Activated CD4-positive, alpha-beta T cell treated with anti-CD3 and anti-CD28 coated beads, Interleukin-2, amount 50 U/mL, for 1 hour (primary cell): ENCODE measurements at places on chromosomes 12 and 14.

DNA sequence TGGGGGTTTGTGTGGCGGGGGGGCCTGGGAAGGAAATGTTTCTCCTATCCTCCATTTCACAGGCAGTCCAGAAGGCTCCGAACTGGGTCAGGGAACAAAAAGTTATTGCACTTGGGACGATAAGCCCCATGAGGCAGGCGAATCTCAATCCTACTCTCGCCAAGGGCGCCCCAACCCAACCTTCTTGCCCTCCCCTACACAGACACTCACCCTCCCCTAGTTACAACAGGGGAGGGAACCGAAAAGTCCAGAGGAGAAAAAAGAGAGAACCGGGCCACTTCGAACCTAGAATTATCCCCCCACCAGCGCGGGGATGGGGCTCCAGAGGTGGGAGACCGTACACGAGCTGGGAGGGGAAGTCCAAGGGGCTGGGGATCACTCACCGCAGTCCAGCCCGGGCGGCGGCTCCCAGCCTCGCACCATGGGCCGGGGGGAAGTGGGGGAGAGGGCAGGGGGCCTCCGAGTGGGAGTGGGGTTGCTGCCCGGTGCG lies 357 bp downstream of the HOMEZ start:
- no peak for DNase-seq

DNA sequence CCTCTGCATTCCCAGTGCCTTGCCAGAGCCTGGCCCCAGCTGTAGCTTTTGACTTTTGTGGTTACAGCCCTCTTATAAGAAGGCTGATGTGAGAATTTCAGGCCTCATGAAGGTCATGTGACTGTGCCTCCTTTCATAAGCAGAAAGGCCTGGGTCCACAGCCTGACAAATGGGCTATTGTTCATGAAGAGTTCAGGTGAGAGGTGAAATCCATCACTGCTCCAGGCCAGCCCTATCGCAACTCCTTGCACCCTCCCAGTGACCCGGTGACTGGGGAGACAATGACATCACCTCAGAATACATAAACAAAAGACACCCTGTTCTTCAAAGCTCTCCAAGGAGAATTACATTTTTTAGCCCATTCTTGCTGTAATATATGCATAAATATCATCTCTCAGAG lies 321.5 kb downstream of the PCNX1 start:
- no peak for DNase-seq

DNA sequence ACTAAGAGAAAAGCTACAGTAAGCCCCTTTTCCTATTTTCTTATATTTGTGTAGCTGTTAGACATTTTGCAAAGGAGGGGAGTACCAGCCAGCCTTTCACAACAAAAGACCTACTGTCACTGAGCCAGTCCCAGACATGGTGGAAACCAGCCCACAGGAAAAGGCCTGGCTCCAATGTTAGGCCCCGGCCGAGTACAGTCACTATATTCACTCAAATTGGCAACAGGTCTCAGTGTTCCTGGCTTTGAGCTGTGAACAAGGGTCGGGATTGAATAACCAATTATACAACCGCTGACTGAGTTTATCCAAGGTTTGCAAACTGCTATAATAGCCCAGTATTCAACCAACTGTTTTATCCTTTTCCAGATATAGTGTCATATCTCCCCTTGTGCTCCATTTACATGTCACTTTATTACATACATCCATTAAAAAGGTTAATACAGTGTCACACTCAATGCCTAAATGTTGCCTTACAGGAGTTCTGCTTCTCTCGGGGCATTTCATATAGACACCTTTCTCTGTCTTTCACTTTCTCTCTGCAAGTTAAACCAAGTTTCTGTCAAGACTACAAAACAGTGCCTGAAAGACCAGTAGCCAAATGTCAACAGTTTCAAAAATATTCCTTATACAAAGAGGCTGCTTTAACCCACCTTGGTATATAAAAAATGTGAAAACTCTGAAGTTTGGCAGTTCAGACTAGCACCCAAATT lies 178.1 kb downstream of the SOX5 start:
- DNase-seq = no peak

- DNase-seq = no peak
These were observed 480.4 kb upstream of the NOVA1 start for GRCh38 chr14:27078191-27078590.

- DNase-seq = no peak
These were observed 56.3 kb downstream of the NUAK1 start for GRCh38 chr12:106082216-106083175.

- DNase-seq = no peak
These were observed 176.7 kb downstream of the CALM1 start for GRCh38 chr14:90573385-90574105.

- DNase-seq = no peak
These were observed 34.6 kb downstream of the TESC start for GRCh38 chr12:117064596-117064995.

- DNase-seq = no peak
These were observed 36.8 kb downstream of the FLVCR2 start for GRCh38 chr14:75615200-75615599.

GRCh38 chr14:52155651-52156213 lies 86.9 kb upstream of the NID2 start:
- no peak for DNase-seq

DNA sequence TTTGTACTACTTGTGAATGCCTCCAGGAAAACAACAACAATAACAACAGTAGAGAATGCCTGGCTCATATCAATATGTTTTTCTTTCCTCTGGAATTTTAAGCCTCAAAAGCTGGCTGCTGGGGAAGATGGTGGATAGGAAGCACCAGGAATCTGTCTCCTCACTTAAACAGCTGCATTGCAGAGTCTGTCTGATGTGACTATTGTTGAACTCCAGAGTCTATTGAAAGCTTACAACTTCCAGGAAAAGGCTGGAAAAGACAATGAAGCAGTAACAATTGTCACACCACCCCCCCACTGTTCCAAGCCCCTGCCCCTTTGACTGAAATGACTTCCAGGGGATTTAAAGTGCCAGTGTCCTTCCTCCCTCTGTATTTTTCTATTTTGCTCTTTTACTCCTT lies 309.7 kb downstream of the BMP4 start:
- DNase-seq = no peak

GRCh38 chr14:105337966-105338741 lies 23.6 kb downstream of the PACS2 start:
- no peak for DNase-seq

GRCh38 chr12:44286821-44287505 lies 451.1 kb downstream of the TMEM117 start:
- DNase-seq = no peak

DNA sequence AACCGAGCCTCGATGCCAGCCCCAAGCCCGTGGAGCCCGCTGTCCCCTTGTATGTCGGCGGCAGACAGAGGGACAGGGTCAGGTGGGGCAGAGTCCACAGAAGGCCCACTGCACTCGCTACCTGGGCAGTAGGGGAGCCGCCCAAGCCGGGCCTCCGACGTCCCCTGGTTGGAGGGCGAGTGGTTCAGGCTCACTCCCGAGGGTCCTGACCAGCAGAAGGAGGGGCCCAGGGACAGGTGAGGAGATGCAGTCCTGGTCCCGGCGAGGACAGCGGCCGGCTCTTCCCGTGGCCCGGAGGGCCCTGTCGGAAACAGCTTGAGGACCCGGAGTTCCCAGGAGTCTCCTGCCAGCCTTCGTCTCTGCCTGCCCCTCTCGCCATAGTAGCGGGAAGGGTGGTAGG lies 216.7 kb upstream of the SFSWAP start:
- no peak for DNase-seq

DNA sequence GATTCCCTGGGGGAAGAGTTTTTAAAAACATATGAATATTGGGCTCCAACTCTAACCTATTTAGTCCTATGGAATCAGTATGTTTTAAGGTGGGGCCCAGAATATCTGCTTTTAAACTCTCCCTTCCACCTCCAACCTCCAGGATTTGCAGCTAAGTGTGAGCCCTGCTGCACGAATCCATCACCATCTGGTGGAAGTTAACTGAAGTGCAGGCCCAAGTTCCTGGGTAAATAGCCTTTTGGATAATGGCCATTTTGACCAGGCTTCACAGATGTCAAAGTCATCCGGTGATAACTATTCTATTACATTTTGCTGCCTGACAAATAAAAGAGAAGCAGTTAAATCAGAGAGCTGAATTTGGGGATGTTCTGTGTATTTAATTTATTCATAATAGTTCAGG lies 58.1 kb upstream of the RMST start:
- no peak for DNase-seq

GRCh38 chr14:50067723-50068495 lies 48.5 kb downstream of the VCPKMT start:
- DNase-seq = no peak

- no peak for DNase-seq
These were observed 49.0 kb downstream of the MDGA2 start for GRCh38 chr14:47626151-47627035.

- peak; percentile 39 for DNase-seq
These were observed 594 bp downstream of the ARHGDIB start for GRCh38 chr12:14960548-14961465.

GRCh38 chr12:117742721-117743120 lies 226.1 kb downstream of the KSR2 start:
- no peak for DNase-seq

DNA sequence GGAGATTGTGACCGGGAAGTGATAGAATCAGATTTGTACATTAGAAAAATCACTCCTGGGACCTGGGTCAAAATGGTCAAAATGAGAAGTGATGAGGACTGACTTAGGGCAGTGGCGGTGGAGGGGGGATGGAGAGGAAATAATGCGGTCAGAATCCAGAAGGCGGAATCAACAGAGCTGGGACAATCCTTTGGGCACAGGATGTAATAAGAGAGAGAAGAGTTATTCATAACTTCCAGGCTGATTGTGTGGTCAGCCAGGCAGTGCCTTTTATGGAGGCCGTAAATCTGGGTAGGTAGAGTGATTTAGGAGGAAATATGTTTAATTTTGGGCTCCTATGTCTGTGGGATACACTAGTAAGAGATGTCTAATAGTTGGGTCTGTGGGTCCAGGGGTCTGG lies 21.6 kb downstream of the FBXL14 start:
- no peak for DNase-seq

- no peak for DNase-seq
These were observed 56.4 kb downstream of the PPP2R5E start for GRCh38 chr14:63486738-63487137.

DNA sequence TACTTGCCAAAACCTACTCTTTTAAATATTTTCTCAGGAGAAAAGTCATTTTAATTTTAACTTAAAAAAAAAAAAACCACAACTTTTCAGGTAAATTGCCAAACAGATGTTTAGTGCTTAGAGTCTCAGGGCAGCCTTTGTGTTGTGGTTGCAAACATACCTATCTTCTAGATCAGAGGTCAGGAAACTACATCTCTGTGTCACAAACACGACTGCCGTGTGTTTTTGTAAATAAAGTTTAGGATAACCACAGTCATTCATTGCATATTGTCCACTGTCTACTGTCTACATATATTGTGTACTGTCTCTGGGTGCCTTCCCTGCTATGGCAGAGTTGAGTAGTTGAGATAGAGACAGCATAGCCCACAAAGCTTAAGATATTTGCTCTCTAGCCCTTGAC lies 48.9 kb downstream of the DYRK2 start:
- peak; percentile 20 for DNase-seq

DNA sequence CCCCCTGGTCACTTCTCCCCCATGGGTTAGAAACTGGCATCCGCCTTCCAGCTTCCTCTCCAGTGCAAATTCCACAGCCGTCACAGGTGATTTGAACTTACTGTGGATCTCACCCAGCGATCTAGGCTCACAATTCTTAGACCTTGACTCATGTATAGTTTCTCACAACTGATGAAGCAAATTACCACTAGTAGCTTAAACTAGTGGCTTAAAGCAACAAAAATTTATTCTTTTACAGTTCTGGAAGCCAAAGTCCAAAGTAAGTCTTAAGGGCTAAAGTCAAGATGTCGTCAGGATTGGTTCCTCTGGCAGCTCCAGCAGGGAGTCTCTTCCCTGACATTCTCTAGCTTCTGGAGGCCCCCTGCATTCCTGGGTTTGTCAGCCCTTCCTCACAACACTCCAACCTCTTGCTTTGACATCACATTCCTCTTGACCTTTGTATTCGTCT lies 117.4 kb downstream of the KTN1 start:
- DNase-seq = no peak

- DNase-seq = no peak
These were observed 247.9 kb downstream of the NELL2 start for GRCh38 chr12:44628180-44628579.

- DNase-seq = no peak
These were observed 4.9 kb downstream of the GPRC5A start for GRCh38 chr12:12896260-12896659.

DNA sequence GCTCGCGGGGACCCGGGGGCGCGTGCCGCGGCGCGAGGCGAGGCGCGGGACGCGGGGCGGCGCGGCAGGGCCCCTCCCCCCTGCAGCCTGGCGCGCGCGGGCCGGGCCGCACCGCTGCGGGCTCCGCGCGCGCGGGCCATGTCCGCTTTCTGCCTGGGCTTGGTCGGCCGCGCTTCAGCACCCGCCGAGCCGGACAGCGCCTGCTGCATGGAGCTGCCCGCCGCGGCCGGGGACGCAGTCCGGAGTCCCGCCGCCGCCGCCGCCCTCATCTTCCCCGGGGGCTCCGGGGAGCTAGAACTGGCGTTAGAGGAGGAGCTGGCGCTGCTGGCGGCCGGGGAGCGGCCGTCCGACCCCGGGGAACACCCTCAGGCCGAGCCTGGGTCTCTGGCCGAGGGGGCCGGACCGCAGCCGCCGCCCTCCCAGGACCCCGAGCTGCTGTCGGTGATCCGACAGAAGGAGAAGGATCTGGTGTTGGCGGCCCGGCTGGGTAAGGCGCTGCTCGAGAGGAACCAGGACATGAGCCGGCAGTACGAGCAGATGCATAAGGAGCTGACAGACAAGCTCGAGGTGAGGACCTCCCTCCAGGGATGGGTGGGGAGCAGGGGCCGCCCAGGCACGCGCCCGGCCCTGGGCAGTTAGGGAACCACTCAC lies 820 bp downstream of the BICDL1 start:
- DNase-seq = peak; percentile 62

- DNase-seq = no peak
These were observed 161.7 kb downstream of the ALX1 start for GRCh38 chr12:85441741-85442140.

DNA sequence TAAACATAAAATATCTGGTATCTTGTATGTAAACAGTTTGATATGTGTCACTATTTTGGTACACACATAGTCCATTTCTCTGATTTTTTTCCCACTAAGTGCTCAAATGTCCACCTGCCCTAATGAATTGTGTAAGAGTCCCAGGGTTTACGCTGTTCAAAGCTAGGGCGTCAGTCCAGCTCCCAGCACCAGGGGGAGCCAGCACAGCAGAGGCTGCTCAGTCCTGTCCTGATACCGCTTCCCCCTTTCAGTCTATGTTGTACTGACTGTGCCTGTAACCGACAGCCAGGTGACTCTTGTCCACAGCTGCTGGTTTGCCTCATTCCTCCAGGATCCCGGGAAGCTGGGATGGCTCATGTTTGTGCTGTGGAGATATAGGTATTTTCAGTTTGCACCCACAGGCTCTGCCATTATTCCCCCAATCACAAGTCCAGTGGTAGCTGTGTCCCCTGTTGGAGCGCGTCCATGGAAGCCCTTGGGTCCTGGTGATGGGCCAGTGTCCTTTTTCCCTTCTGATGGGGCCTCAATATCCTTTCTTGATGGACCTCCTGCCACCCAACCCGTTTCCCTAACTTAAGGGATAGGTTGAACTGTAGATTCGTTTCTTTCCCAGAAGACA lies 242.0 kb downstream of the NEDD1 start:
- peak; percentile 25 for DNase-seq

GRCh38 chr14:90844321-90844720 lies 28.1 kb upstream of the TTC7B start:
- DNase-seq = no peak

GRCh38 chr12:51779876-51780275 lies 68.6 kb downstream of the FIGNL2 start:
- no peak for DNase-seq

- no peak for DNase-seq
These were observed 230.5 kb downstream of the PDZRN4 start for GRCh38 chr12:41418586-41418985.
